ENCODE measurements at places on chromosomes 4 and X.

DNA sequence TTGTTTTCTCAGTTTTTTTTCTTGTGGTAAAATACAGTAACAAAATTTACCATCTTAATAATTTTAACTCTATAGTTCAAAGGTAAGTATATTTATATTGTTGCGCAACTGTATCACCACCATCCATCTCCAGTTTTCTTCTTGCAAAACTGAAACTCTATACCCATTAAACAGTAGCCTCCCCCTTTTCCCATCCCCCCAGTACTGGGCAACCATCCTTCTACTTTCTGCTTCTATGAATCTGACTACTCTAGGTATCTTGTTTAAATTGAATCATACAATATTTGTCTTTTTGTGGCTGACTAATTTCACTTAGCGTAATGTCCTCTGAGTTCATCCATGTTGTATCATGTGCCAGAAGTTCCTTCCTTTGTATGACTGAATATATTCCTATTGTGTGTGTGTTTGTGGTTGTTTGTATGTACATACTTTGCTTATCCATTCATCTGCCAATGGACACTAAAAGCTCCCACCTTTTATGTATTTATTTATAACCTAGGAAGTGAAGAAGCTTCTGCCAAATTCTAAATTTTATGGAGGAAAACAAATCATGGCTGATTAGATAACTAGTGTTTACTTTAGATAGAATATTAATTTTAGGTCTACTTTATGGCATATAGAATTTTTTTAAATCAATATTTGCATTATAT is 10.0 kb downstream of the ABHD18 start:
- no peak for DNase-seq

DNA sequence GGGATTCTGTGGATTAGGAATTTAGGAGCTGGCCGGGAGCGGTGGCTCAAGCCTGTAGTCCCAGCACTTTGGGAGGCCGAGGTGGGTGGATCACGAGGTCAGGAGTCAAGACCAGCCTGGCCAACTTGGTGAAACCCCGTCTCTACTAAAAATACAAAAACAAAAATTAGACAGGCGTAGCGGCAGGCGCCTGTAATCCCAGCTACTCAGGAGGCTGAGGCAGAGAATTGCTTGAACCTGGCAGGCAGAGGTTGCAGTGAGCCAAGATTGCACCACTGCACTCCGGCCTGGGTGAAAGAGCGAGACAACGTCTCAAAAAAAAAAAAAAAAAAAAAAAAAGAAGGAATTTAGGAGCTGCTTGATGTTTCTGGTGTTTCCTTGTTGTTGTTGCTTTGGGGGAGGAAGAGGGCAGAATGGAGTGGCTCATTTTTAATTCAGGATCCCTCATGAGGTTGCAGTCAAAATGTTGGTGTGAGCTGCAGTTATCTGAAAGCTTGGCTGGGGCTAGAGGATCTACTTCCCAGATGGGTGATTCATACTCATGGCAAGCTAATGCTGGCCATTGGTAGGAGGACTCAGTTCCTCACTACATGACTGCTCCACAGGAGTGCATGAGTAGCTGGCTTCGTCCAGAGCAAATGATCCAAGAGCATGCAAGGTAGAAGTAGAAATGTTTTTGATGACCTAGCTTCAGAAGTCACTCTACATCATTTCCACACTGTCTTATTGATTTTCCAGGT is 26.5 kb upstream of the JADE1 start:
- no peak for DNase-seq

DNA sequence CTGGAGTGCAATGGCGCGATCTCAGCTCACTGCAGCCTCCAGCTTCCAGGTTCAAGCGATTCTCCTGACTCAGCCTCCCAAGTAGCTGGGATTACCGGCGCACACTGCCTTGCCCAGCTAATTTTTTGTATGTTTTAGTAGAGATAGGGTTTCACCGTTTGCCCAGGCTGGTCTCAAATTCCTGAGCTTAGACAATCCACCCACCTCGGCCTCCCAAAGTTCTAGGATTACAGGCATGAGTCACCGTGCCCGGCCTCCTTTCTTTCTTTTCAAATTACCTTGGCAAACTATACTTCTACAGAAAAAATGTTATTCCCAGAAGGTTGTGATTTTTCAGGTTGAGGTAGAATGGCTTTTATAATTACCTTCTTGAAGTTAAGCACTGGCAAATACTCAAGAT is 321.9 kb upstream of the PRPS2 start:
- no peak for DNase-seq

- no peak for DNase-seq
These were observed 15.0 kb upstream of the STS start for GRCh38 chrX:7132335-7133049.

GRCh38 chr4:165403637-165404036 is 24.8 kb downstream of the CPE start:
- no peak for DNase-seq

GRCh38 chr4:178958725-178959440 is 1516.6 kb upstream of the AGA start:
- no peak for DNase-seq

GRCh38 chr4:157072002-157072401 is 3.9 kb upstream of the GLRB start:
- no peak for DNase-seq

DNA sequence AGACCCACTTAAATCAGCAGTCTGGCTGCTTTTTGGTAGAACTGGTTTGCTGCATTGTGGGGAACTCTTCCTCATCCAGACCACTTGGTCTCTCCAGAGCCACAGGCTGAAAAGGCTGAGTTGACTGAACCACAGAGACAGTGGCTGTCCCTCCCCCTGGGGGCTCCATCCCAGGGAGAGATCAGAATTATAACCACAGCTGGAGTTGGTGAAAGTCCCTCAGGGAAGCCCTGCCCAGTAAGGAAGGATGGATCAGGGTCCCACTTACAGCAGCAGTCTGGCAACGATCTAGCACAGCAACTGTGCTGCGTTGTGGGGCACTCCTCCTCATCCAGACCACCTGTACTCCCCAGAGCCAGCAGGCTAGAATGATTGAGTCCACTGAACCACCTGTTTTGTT is 212.7 kb downstream of the SOX3 start:
- no peak for DNase-seq

GRCh38 chrX:24485976-24486680 is 21.0 kb downstream of the PDK3 start:
- no peak for DNase-seq

- no peak for DNase-seq
These were observed 56.5 kb downstream of the PRDM5 start for GRCh38 chr4:120865985-120866384.

GRCh38 chr4:84814094-84814750 is 152.3 kb downstream of the WDFY3 start:
- no peak for DNase-seq

- peak; percentile 36 for DNase-seq
These were observed 30.4 kb downstream of the CFAP299 start for GRCh38 chr4:80365928-80366327.

GRCh38 chr4:4868758-4869723 is 9.6 kb downstream of the MSX1 start:
- no peak for DNase-seq

- peak; percentile 9 for DNase-seq
These were observed 14.9 kb downstream of the MID1IP1 start for GRCh38 chrX:38816155-38816554.

GRCh38 chr4:186297013-186297645 is 31.1 kb downstream of the F11 start:
- no peak for DNase-seq

DNA sequence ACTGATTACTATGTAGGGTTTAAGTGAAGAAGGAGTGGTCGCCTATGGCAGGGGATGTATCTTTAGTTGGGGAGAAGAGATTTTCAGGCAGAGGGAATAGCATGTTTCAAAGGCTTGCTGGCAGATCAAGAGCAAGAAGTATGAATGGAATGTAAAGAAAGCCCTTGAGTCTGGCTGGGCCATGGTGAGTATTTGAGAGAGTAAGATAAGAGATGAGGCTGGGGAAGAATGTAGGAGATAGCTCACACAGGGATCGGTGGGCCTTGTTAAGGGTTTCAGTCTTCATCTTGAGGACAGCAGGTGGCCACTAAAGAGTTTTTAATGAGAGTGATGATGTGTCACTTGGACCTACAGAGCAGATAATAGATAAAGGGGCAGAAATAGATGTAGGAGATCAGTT is 319.1 kb upstream of the RPS6KA3 start:
- DNase-seq: no peak

DNA sequence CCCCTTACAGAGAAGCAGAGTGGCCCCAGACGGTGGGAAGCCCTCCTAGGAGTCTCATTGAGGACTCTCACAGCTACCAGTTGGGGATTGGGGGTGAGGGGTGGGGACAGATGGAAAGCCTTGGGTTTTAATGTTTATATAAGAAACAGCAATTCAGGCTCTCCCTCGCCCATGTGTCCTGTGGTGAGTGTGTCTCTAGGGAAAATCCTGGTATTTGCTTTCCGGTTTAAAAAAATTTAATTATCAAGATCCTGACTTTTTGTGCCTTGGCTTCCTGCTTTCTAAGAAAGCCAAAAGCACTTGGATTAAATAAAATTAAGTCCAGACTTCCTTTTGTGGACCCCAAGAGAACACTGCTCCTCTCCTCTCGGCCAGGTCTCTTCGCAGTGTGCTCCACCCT is 93.8 kb downstream of the SOWAHB start:
- DNase-seq: no peak

GRCh38 chr4:168506014-168506413 is 9.2 kb downstream of the PALLD start:
- no peak for DNase-seq

DNA sequence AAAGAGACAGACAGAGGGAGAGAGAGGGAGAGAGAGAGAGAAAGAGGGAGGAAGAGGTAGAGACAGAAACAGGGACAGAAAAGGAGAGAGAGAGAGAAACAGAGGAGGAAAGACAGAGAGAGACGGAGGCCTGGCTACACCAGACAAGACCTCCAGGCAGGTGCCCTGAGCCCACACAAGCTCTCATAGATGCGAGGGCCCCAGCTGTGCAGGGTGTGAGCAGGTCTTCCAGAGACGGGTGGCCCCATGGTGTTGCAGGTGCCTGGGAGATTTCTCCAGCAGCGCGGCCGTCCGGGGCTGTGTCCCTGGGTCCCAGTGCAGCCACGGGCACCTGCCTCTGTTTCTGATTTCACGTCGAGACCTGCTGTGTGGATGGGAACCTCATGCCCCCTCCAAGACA is 253.0 kb downstream of the SHOX start:
- DNase-seq: no peak

- no peak for DNase-seq
These were observed 78.6 kb downstream of the CENPC start for GRCh38 chr4:67466751-67467150.

- DNase-seq: no peak
These were observed at the start of gene SPP1 for GRCh38 chr4:87975466-87975865. Gene SPP1 (plus strand): TSS chr4:87975714. CDS start chr4:87976896, 1,182 bp downstream.

DNA sequence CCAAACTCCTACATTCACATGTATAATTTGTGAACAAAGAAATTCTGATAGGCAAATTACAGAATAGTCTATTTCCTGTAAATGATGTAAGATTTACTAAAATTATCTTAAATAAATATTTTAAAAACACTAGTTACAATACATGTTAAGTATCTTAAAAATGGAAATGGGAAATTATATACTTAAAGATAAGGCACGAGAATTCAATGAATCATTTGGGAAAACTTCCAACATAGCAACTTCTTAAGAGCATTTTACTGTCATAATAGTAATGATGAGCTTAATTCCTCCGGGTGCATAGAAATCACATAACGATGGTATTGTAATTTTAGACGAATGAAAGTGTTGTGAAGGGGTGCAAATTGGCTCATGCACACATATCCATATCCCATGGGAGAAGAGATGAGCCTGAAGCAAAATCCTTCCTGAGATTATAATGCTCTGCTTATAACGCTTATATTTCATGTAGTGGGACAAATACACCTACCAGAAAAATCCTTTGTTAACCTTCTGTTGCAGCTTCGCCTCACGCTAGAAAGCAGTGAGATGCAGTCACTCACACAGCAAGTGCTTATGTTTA is 873.5 kb downstream of the PDHA2 start:
- no peak for DNase-seq

Measured in effector memory CD4-positive, alpha-beta T cell (primary cell).